Stimulated activated CD4-positive, alpha-beta T cell treated with anti-CD3 and anti-CD28 coated beads, Interleukin-2, amount 100 ng/mL, for 48 hours (primary cell): ENCODE measurements at places on chromosomes 3 and 15.

- no peak for DNase-seq
These were observed 47.0 kb downstream of the SUSD5 start for GRCh38 chr3:33171580-33171979.

DNA sequence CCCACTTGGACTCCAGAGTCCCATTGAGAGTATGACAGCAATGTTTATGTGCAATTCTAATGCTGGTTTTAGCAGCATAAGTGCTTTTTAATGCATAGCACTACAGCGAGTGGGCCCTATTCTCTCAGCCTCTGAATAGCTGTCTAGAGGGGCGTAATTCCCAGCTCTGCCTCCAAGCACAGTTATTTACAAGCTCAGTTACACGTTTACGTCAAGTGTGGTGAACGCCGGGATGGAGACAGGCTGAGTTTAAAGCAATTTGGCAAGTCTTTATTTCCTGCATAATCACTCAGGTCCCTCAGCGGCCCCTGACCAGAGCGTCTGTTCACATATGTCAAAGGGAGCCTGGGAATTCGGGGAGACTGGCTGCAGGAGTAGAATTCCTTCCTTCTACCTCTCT, 43.9 kb downstream of the SOX14 start:
- no peak for DNase-seq

GRCh38 chr3:192906940-192907339, 10.7 kb downstream of the MB21D2 start:
- DNase-seq = no peak

GRCh38 chr3:126676919-126677705, 22.2 kb upstream of the TXNRD3 start:
- no peak for DNase-seq

DNA sequence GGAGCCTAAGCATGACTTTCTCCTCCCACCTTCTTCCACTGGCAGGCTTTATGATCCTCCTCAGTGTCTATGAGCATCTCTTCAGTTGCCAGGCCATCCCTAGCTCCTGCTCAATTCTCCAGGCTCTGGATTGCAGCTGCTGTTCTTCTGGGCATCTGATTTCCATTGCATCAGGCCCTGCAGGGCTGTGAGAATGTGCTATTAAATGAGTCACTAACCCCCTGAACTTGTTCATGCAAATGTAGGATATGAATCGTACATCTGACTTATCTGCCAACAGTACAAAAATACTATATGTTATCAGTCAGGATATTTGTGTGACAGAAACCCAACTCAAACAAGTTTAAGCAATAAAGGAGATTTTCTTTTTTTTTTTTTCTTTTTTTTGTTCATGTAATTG, 11.9 kb downstream of the GPR176 start:
- DNase-seq = no peak

DNA sequence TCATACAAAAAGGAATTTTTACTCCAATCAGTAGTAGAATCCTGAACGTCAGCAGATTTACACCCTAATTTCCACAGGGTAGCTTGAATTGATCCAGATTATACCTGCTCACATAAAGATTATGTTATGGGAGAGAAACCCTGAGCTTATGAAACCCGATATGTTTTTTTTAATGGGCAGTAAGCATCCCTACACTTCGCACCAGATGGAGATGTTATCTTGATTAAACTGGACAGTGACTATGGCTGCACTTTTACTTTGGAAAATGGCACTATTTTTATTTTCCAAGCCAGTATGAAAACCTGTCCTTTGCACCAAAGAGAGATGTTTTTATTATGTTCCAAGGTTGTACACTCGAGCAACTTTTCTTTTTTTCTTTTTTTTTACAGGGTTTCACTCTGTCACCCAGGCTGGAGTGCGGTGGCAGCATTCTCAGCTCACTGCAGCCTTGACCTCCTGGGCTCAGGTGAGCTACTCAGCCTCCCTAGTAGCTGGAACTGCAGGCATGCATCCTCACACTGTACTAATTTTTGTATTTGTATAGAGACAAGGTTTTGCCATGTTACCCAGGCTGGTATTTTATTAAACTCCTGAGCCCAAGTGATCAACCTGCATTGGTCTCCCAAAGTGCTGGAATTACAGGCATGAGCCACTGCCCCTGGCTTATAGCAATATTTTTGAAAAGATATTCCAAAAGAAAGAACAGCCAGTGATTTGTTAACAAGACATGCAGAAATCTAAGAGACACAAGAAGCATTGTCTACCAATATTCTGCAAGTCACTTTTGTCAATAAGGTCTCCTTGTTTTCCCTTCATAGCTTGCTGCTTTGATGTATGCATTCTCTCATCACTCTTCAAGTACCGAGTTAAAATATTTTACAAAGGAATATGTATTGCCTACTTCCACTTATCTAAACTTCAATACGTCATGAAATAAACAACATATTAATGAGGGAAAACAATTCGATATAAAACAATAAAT, 1412.6 kb downstream of the ZPLD1 start:
- DNase-seq = no peak

DNA sequence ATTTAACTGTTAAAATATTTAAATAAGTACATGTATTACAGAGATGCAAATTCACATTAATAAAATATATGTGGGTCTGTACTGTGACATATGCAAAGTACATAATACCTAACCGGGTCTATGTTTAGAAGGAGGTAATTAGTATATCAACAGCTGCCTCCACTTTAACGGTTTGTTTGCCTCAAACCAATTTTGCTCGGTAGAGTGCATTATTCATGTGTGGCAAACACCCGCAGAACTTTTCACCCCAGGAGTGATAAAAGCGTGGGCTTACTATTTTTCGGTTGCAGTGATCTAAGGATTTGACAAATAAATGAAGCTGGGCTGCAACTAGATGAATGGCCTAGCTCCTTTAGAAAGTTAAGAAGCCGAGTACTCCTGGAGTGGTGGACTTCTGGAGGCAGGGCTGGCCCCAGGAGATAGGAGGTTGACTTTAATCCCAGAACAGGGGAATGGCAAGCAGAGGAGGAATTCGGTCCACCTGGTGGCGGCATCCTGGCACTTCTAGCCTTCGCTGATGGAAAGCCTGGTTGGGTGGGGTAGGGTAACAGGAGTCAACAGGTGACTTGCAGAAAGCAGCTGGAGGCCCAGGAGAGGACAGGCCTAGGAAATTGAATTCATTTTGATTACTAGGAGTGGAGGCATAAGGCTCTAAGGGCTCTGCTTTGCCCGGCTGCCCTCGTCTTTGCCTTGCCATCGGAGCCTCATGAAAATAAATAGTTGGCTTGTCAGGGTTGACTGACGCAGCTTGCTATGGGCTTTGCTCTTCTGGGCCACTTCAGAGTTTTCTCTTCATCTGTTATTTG, 2.4 kb downstream of the SLCO3A1 start:
- DNase-seq = no peak

DNA sequence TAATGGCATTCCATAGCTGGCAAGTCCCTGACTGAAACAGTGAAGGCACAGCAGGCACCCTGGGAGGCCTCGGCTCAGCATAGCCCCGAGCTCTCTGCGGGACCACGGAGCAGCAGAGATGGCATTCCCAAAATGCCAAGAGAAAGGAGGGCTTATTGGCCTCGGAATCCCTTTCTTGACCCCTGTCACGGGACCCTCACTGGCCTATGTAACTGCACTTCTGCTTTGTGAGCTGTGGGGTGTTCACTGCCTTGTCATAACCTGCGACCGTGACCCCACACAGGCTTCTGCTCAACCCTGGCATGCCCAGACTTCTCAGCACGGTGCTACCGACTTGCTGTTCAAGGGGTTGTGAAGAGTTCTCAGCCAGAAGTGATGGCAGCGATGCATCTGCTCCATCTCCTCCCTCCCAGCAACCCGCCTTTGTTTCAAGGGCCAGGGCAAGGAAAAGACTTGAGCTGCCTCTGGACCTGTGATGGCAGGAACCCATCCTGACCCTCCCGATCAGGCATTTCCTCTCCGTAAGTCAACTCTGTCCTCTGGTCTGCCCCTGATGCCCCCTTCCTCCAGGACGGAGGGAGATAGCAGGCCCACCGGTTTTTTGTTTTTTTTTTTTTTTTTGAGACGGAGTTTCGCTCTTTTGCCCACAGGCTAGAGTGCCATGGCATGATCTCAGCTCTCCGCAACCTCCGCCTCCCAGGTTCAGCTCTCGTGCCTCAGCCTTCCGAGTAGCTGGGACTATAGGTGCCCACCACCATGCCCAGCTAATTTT, 30.5 kb downstream of the EHD4 start:
- no peak for DNase-seq

GRCh38 chr15:65558336-65558735, 28.1 kb downstream of the HACD3 start:
- no peak for DNase-seq

GRCh38 chr3:171690281-171690680, 120.0 kb downstream of the PLD1 start:
- no peak for DNase-seq

DNA sequence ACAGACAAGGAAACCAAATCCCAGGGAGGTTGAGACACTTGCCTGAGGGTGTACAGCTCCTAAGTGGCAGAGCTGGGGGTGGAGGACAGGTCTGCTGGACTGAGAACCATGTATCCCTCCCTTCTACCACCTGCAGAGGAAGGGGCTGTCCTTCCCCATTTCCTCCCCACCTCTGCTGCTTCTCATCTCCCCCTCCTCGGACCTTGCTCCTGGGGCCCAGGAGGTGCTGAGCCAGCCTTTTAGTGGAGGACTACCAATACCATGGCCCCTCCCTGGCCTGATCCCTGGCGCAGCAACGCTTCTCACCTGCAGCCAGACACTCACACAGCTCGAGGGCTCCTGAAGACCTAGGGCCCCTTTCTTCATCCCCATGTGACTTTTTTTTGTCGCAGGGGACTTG, 50.4 kb downstream of the IDH2 start:
- DNase-seq = no peak

- no peak for DNase-seq
These were observed 63.3 kb upstream of the LRRN1 start for GRCh38 chr3:3735919-3736318.

- DNase-seq = no peak
These were observed 5.5 kb downstream of the AP2M1 start for GRCh38 chr3:184180165-184180564.
